ENCODE measurements at places on chromosomes 11 and 22.
A peak's percentile ranks its signal among the peaks of the same experiment; 100 is the strongest.

DNA sequence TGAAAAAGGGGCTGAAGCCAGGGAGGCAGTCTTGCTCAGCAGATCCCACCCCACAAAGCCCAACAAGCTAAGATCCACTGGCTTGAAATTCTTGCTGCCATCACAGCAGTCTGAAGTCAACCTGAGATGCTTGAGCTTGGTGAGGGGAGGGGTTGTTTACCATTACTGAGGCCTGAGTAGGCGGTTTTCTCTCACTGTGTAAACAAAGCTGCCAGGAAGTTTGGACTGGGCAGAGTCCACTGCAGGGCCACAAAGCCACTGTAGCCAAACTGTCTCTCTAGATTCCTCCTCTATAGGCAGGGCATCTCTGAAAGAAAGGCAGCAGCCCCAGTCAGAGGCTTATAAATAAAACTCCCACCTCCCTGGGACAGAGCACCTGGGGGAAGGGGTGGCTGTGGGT lies 746.1 kb upstream of the LRRC4C start:
- no peak for DNase-seq

DNA sequence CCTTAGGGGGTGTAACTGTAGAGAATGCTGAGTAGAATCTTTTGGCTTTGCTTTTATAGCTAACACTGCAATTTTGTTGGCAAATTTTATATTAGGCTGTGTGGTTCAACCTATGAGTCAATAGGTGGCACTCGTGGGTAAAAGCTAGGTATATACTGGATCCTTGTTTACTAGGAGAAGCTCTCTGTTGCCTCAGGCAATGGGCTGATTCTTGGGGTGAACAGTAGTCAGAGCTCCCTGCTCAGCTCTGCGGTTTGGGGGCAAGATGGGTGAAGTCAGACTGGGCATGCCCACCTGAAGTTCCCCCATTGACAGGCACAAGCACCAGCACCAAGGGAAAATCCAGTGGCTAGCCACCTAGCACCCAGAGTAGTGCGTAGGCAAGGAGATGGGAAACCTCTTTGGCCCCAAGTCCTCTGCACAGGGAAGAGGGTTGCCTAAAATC lies 238.7 kb downstream of the FAM181B start:
- DNase-seq = no peak

GRCh38 chr11:61899146-61899841 lies 7.9 kb upstream of the FADS3 start:
- peak; percentile 87 for DNase-seq

GRCh38 chr11:38252620-38253019 lies 1654.6 kb upstream of the RAG2 start:
- no peak for DNase-seq
